ENCODE measurements at places on chromosomes 2 and 18.

DNA sequence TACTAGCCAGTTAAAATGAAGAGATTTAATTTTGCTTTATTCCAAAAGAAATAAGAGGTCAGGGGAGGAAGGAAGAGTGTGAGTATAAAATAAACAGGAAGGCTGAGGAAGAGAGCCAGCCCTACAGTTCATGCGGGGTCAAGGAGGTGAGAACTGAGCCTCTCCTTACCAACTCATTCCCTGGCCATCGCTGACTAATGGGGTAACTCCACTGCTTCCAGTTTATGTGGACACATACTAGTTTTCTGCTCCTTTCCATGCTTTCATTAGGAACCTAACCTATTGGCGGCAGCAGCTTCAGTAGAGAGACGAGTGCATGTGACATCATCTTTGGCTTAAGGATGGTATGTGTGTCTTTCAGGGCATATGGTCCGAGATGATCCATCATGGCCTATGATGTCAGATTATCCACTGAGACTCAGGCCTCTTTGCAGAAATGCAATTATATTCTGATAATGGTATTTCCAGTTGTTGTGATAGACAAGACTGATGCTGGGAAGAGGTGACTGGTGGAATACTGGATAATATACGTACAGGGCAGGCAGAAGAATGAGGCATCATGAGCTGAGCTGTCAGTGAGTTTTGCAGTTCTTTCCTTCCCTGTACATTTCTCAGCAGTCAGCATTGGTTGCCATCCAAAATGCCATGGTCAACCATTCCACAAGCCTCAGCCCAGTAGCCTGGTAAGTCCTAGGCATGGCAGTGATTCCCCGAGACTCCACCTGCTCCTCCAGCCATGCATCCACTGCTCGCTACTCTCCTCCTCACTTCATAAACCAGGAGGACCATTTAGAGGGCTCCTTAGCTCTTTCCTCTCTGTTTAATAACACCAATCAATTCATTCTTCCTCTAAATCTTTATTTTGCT lies 184.6 kb upstream of the OSR1 start:
- DNase-seq = no peak

GRCh38 chr2:68031542-68032160 lies 31.2 kb downstream of the C1D start:
- DNase-seq = peak; percentile 55

DNA sequence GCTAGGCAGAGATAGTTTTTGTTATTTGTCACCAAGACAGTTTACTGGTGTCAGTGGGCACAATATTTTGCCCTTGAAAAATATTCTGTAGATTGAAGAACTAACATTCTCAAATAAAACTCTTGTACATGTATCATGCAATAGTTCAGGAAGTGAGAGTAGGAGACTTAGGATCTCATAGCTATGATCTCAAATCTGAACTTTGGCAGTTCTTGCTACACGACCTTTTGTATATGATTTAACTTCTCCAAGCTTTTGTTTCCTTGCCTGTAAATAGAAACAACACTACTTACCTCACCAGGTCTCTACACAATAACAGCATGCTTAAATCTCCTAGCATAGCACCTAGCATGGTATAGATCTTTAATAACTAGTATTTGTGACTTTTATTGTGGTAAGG lies 219.9 kb downstream of the ICOS start:
- no peak for DNase-seq

- DNase-seq = peak; percentile 7
Observed at GRCh38 chr2:125745514-125745913, 910.4 kb upstream of the GYPC start.

DNA sequence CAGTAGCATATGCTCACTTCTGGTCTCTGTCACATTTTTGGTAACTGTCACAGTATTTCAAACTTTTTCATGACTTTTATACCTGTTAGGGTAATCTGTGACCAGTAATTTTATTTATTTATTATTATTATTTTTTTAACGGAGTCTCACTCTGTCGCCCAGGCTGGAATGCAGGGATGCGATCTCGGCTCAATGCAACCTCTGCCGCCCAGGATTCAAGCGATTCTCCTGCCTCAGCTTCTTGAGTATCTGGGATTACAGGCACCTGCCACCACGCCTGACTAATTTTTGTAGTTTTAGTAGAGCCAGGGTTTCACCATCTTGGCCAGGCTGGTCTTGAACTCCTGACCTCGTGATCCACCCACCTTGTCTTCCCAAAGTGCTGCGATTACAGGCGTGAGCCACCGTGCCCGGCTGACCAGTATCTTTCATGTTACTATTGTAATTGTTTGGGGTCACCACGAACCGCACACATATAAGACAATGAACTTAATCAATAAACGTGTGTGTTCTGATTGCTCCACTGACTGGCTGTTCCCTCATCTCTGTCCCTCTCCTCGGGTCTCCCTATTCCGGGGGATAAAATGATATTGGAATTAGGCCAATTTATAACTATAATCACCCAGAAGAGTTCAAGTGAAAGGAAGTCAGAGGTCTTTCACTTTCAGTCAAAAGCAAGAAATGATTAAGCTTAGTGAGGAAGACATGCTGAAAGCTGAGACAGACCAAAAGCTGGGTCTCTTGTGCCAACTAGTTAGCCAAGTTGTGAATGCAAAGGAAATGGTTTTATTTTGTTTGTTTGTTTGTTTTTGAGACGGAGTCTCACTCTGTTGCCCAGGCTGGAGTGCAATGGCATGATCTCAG lies 22.9 kb downstream of the TGIF1 start:
- no peak for DNase-seq

DNA sequence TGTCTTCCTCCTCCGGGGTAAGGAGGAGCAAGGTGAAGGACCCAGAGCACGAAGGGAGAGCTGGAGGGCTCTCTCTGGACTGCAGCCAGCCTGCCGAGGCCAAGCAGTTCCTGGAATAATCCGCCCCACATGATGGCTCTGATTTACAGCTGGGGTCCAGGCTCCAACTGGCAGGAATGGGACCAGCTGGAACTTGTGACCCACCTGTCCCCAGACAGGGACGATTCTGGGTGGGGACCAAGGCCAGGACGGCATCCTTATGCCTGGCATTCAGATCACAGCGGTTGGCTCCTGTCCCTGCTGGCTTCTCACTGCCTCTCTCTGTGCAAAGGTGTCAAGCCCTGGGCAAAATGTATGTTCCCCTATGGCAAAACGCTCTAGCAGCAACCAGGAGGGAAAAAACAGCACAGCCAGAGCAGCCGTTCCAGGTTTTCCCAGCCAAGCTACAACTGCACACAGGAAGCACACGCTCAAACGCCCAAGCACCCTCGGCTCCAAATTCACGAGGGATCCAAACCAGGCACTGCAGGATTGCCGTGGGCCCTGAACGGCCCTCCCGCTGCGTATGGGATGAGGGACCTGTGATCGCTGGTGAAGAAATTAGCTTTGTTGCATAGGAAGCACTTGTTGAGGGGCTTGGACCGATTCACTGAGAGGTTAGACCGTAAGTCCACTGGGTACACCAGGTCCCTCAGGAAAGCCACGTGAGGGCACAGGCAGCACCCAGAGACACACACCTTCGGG lies 35.8 kb downstream of the FAM178B start:
- DNase-seq = no peak

GRCh38 chr2:32229635-32230034 lies 35.1 kb downstream of the NLRC4 start:
- DNase-seq = no peak

GRCh38 chr2:219215871-219216534 lies 2.8 kb downstream of the ABCB6 start:
- no peak for DNase-seq

DNA sequence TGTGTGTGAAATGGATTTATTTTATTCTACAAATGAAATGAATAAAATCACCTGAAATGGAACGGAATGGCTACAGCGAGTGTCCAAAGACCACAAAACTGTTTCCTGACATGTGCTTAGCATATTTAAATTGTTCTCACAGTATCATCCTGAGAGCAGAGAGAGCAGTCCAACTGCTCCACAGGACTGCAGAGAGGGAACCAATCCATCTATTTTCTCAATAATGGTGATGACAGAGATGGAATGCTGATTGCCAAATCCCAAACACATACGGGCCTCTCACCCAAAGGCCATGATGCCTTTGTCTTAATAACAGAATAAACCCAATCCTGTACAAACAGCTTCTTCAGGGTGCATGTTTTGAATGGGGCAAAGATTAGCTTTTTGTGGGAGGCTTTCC lies 41.1 kb downstream of the STAT1 start:
- DNase-seq = no peak

- DNase-seq = no peak
Observed at GRCh38 chr2:182078988-182079602, 93.4 kb downstream of the PPP1R1C start.

DNA sequence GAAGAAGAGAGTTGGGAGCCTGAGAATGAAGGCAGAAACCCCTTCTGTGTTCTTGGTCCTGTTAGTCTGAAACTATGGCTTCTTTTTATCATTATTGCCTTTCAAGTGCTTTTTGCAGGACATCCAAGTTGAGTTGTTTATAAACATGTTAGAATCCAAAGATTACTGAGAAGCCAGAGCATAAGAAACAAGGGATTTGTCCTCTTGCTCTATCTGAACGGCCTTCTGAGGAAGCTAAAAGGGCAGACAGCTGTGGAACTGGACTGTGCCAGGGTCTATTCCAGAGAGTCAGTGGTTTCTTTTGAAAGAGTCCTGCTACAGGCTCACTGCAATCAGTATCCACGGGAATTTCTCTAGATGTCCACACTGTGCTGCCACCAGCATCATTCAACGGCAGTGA lies 86.6 kb downstream of the ARHGAP28 start:
- no peak for DNase-seq

DNA sequence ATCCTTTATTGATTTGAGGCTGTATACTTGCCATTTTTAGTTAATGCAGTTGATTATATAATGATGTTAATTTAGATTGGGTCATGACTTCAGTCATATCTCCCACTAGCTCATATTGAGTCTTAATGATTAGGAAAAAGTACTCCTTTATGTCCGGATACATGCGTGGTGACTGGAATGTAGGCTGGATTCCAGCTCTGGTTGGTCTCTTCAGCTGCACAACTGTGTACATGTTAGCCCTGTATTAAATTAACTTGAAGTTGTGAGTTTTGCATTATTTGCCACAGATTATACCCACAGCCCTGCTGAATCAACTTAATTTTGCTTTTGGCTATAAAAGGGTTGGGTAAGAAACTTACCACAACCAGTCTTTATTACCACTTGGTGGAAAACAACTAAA lies 22.5 kb downstream of the MOB4 start:
- no peak for DNase-seq

DNA sequence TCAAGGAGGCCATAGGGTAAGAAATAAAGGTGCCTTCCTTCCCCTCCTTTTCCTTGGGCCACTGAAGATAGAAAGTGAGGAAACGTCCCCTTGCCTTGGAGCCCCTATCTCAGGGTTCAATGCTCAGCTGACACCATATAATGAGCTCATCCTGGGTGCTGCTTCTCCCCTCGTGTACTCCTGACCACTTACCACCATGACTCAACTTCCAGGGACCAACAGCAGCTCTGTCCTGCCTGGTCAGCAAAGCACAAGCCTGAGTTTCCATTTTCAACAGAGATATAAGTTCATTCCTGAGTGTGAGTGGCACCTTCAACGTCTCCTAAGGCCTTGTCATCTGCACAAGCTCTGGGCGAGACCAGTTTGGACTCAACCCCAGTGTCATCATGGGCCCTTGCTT lies 151.2 kb downstream of the CAPN13 start:
- DNase-seq = no peak

- peak; percentile 87 for DNase-seq
Observed at GRCh38 chr2:10267551-10268465, 34.9 kb upstream of the HPCAL1 start.

GRCh38 chr2:129877289-129877741 lies 102.2 kb upstream of the RAB6C start:
- peak; percentile 90 for DNase-seq

- peak; percentile 100 for DNase-seq
Observed at GRCh38 chr2:62705007-62705829, at the start of gene EHBP1. EHBP1 (plus strand) TSS chr2:62705713; CDS start chr2:62707192, 1,479 bp downstream.

DNA sequence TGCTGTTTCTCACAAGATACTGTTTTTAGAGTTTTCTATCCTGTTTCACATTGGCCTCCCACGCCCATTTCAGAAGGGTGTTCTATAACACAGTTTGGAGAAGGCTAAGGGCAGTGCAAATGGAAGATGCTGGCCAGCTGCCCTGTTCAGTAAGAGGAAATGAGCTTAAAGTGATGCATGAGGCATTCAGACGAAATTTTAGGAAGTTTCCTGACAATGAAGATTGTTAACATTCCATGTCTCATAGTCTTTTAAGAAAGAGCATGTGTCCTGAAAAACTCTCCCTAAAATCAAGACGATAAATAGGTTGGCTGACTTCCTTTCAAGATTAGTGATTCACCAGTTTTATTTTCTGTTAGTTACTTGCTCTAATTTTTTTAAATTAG lies 484.2 kb upstream of the NRP2 start:
- peak; percentile 8 for DNase-seq
